Activated effector memory CD4-positive, alpha-beta T cell treated with Interleukin-2 at 50 U/mL for 16 hours (primary cell): ENCODE measurements at places on chromosomes 7 and 10.
A peak's percentile ranks its signal among the peaks of the same experiment; 100 is the strongest.

DNA sequence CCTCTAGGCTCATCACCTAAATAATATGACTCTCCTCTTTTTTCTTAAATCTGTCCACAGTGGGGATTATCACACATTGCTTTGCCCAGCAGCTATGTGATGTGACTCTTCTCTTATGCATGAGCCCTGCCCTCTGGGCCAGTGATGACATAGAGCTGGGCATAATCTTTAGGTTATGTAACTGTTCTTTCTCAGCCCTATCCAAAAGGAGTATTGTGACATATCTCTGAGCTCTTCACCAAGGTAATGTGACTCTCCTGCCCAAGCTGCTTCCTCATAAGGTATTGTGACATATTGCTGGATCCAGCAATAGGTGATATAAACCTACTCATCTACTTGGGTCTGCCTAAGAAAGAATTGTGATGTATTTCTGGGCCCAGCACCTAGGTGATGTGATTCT, 37.7 kb upstream of the ZNF107 start:
- DNase-seq, result no peak

- no peak for DNase-seq
Measured at GRCh38 chr10:590721-591120, 98.7 kb downstream of the DIP2C start.

GRCh38 chr10:4648999-4649398, 177.0 kb upstream of the AKR1E2 start:
- no peak for DNase-seq

GRCh38 chr10:113329121-113329596, 223.7 kb upstream of the HABP2 start:
- DNase-seq, result no peak

GRCh38 chr7:110187877-110188554, 902.9 kb upstream of the LRRN3 start:
- no peak for DNase-seq

- no peak for DNase-seq
Measured at GRCh38 chr7:119665796-119666195, 607.2 kb upstream of the KCND2 start.

GRCh38 chr7:25429731-25430130, 201.4 kb upstream of the NPVF start:
- DNase-seq, result no peak

GRCh38 chr10:117004227-117005025, 561 bp downstream of the SHTN1 start:
- DNase-seq, result no peak

DNA sequence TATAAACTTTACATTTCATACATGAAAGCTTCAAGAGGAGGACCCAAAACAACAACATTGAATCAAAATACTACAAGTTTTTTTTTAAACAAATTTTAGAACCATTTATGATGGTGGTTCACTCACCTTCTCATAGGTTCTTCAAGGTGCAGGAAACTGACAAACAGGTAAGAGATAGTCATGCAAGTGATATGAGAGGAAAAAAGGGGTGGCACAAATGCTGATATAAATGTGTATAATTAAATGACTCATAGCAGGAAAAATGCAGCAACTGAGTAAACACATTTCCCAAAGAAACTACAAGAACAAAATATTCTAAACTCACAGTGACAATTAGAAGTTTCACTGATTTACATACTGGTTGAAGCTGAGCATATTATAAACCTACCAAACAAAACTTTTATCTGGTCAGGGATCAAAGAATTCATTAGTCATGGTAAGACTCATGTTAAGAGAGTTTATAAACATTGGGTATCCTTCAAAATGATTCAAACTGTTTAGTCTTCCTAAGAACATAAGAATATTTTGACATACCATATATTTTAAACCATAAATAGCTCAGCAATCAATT, 14.1 kb downstream of the ZWINT start:
- DNase-seq, result no peak

DNA sequence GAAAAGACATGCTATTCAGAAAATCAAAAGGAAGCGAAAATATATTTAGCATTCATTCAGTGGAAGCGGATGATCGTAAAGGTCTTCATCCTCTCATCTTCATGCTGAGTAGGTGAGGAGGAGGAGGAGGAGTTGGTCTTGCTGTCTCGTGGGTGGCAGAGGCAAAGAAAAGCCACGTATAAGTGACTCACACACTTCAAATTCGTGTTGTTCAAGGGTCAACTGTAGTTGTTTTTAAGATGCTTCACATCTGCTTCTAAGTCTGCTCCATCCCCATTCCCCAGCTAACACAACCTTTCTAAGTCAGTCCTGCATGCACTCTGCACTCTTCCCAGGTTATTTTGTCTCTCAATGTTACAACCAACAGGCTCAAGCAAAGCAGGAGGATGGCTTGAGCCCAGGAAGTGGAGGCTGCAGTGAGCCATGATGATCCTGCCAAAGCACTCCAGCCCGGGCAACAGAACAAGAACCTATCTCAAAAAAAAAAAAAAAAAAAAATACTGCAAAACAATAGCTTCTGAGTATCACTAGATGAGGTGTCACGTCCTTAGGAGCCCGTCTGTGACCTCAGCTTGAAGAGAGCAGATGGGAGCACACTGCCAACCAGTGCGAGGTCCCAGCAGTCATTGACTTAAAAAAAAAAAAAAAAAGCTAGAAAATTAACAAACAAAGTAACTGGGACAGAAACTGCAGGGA, 70.5 kb downstream of the SFMBT2 start:
- DNase-seq, result no peak

GRCh38 chr10:103445767-103446567, 6.2 kb downstream of the CALHM2 start:
- no peak for DNase-seq

- DNase-seq, result no peak
Measured at GRCh38 chr7:57181281-57181680, 49.0 kb upstream of the ZNF479 start.

- DNase-seq, result no peak
Measured at GRCh38 chr10:24485304-24485703, 238.4 kb downstream of the ARHGAP21 start.

DNA sequence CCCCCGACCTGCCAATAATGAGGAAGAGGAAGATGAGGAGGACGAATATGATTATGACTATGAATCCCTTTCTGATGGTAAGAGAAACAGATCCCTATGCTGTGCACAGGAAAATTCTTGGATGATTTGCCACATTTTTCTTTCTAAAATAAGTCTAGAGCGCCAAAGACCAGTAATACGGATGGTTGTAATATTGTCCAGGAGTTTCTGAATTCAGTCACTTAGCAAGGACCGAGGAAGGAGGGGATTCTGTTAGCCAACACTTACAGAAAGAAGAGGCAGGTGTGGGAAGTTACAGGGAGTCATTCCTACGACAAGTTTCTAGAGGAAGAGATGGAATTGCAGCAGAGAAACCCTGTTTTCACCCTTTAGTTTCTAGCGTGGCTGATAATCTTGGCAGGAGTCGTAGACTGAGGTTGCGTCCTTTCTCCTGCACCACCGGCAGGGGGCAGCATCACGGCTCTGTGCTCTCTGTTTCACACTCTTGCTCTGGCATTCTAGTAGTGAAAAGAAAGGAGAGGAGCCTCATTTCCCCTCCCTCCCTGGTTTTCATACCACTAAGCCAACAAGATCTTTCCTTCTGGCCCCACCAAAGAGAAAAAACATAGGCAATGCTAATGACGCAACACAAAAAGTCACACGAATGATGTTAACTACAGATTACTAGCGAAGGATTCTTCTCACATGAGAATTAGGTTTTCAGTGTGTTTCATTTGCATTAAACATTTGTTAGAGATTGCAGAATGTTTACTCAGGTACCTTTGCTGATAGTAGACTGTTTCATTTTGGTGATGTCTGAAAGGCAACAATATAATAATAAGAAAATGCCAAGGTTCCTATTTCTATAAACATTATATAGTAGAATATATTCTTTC, 82.7 kb downstream of the NOC3L start:
- DNase-seq, result peak; percentile 20

DNA sequence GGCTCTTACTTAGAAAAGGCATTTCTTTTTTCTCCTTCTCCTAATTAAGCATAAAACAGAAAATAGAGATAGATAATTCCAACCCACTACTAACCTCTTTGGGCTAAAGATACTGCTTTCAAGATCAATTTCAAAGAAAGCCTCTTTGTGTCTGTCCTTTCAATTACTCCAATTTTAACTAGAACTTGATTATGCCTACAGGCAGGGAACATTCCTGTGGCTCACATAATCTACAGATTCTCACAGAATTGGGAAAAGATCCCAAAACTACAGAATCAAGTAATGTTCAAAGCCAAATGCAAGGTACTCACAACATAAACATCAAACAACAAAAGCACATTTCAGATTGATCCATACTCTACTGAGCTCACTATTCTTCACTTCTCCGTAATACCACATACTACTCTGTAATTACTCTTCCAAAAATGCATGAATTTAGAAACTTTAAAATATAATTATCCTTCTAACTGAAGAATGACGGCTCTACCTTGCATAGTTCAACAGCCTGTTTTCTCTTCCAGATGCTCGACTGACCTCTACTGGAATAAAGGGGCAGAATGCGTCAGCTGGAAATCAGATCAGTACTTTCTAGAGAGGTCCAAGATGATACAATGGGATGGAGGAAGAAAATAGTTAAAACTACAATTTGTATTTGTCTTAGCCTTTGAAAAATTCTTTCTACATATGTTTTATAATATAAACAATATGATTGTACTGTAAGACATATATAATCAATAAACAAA, 3.9 kb downstream of the MTERF1 start:
- no peak for DNase-seq

DNA sequence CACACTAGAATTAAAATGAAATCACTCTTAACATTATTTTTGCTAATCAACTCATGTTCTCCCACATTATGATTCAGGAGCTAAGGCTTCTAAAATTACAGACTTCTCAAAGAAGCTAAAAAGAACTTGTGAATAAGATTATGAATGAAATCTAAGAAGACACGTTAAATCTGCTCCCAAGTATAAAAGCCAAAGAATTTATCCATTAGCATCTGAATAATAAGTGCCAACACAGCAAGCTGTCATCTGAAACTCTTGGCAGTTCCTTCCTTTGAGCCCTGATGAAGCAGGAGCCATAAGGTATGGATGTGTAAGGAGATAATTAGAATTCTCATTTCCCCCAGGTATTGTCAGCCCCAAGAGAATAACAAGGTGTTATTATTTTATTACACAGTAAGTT, 50.3 kb downstream of the TPK1 start:
- no peak for DNase-seq

DNA sequence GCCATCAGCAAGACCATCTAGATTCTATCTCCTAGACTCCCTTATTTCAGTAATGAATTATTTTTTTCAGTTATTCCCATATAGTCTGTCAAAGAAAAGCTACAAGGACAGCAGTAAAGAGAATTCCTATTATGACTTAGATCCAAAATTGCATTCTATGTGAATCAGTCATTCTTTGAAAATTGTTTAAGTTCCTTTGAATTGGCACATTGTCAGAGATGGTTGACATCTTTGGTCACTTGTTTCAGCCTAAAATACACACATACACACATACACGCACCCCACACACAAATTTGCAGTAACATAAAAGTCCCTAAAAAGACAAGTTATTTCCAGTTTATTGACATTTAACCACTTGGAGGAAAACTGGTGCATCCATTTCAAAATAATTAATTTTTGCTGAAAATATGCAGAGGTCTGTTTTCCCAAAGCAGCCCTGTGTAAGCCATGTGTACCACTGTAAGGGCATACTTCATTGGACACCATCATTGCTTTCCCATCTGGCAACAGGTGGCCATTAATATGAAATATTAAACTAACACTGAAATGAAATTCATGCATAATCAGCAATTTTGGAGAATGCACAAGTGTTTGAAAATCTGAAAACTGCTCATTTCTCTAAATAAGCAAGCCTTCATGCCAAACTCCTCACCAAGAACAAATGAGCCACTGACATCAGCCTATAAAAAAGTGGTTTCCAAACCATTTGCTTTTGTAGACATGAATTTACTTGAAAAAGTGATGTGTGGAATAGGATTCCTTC, 121.7 kb upstream of the COL1A2 start:
- no peak for DNase-seq

DNA sequence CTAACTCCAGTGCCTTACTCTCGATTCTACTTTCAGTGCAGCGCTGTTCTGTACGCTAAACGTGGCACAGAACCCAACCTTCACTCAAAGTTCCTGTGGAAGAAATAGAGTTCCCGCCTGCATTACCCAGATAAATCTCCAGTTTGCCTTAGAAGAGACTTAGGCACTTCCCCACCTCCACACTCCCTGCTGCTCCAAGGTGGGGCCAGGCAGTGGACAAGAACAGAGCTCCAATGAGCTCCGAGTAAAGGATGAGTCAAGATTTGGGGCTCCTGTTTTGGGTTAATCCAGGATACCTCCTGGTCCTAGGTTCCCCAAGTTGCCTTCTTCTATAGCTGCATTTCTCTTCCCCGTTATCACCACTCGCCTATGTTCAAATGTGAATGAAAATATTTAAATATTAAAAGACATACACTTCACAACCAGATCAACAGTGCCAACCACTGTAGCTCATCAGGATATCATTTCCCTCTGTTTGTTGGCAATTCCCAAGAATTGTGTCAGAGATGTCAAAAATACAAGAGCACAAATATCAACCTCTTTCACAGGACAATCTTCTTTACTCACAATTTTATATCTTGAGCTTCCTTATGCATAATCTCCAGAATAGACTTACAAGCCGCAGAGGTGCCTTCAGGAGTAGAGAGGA, 48.0 kb downstream of the MALSU1 start:
- DNase-seq, result no peak

DNA sequence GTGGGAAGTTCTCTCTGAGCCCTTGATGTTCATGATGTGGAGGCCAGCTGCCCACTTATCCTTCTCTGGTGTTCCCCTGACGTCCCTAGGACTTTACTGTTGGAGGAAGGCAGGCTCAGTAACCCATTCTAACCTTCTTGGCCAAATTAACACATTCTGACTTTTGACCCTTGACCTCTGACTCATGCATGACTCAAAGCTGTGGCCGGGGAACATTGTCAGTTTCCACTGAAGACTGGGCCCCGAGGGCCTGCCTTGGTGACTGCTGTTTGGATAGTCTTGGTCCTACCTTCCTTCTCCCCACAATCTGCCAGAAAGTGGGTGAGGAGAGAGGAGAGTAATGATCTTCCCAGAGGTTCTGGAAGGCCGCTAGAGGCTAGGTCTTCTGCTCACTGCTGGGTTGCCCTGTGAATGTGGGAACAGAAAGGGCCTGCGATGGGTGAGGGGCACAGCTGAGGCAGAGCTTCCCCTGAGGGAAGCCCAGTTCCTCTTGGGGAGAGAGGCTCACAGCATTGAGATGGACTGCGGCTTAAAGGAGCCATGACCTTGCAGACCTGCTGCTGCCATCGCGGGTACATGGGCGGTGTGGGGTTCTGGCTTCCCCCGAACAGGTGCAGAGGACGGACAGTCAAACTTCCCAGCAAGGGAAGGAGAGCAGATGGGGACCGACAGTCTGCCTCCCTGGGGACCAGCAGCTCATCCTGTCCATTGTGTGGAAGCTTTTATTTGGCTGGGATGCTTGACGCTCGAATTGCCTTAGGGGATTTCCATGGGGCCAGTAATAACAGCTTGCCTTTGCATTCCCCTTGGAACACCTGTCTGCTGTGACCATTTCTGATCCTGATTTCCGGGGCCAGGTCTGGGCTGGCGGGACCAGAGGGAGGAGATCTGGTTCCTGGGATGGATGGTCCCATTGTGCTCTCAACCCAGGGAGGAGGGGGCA, 43.8 kb downstream of the ADAMTS14 start:
- no peak for DNase-seq

DNA sequence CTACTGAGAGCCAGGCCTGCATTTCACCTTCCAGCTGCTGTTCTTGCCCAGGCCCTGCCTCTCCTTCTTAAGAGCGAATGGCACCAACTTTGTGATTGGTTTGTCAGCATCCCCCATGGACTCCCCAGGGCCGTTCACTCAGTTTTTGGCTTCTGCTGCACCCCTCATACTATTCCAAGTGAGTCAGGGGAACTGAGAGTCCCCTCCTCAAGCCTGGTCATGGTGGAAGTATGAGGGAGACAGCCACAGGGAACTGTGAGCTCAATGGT, 62.4 kb upstream of the ANTXRL start:
- DNase-seq, result no peak
